ENCODE measurements at places on chromosomes 2 and 18. TPM values are rescaled to one million over a fixed set of nuclear protein-coding genes. Genes with fewer than 3 reads are reported as not detected.

GRCh38 chr2:174785481-174785880 lies 21.2 kb upstream of the CHRNA1 start:
- DNase-seq, result no peak

GRCh38 chr2:86079981-86080911 lies 25.4 kb downstream of the POLR1A start:
- DNase-seq, result peak; percentile 67

GRCh38 chr18:26655525-26656430 lies 107.4 kb upstream of the KCTD1 start:
- peak; percentile 61 for DNase-seq

DNA sequence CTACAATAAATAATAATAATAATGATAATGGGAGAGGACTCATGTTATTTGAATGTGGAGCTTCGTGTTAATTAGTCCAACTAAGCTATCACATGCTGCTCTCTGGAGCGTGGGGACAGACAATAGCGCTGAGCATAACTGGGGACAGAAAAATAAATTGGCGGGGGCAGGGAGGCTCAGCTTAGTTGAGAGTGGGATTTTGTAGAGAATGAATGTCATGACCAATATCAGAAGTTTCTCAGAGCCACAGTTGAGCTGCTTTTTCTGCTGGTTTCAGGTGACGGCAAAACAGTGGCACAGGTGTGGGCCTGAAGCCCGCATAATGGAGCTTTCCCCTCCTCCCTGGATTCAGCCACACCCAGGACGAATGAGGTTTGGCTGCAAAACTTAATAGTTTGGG lies 111.1 kb upstream of the CAB39 start:
- DNase-seq, result no peak

DNA sequence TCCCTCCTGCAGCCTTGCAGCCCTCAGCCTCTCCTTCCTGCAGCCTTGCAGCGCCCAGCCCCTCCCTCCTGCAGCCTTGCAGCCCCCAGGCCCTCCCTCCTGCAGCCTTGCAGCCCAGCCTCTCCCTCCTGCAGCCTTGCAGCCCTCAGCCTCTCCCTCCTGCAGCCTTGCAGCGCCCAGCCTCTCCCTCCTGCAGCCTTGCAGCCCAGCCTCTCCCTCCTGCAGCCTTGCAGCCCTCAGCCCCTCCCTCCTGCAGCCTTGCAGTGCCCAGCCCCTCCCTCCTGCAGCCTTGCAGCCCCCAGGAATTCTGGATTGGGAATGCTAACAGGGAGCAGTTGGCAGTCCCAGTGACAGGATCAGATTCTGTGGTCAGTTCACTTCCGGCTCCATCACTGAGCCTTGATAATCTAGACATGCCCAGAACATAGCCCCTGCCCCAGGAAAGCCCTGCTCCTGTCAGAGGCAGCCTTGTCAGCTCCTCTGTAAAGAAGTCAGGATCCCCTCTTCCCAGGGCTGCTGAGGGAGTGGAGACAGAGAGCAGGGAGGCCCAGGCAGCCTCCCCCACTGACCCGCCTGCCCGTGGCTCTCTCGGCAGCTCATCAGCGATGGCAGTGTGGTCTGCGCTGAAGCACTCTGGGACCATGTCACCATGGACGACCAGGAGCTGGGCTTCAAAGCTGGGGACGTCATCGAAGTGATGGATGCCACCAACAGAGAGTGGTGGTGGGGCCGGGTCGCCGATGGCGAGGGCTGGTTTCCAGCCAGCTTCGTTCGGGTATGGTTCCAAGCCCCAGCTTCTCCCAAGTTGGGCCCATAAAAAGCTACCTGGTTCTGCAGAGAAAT lies 54.8 kb downstream of the FAM168B start:
- DNase-seq, result no peak

DNA sequence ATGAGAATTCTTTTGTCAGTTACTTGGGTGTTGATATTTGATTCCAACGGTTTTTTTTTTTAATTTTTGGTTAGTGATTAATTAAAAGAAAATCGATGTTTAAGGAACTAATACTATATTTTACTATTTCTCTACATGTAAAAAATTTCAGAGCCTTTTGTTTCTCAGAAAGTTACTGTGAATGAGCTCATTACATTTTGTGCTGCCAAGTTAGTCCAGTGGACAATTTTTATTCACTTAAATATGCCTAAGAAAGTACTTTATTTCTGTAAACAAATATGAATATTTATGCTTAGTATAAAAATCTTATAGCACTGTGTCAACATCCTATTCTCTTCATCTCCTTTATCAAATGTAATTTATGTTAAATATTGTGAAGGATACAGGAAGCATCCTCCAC lies 309.3 kb downstream of the CTNNA2 start:
- no peak for DNase-seq

DNA sequence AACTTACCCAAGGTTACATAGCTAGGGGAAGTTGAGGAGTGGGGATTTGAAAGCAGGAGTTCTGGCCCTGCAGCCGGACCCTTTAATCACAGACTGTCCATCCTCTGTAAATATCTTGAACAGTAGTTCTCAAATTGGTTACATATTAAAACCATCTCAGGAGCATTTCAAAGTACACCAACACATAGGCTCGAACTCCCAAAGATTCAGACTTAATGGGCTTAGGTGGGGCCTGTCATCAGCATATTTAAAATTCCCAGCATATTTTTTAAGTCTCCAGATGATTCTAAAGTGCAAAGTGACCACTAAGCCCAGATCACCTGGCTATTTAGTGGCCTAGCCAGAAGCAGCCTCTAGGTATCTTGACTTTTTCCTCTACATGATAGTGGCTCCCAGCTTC lies 192.2 kb downstream of the ZNF385B start:
- no peak for DNase-seq

- DNase-seq, result no peak
Observed at GRCh38 chr18:33115476-33115875, 325.0 kb downstream of the CCDC178 start.

RNMT gene
- total RNA-seq, result 21.0 TPM

CCDC150 gene
- total RNA-seq, result 13.6 TPM

FBXO41 gene
- total RNA-seq, result 1.1 TPM

SLC30A3 gene
- not detected for total RNA-seq

SH3BP4 gene
- 86.6 TPM for total RNA-seq

DTNA gene
- 1.6 TPM for total RNA-seq

GPR45 gene
- not detected for total RNA-seq

DAPL1 gene
- not detected for total RNA-seq

Data from RPMI7951 (cell line).